NCI-H1930 (cell line): ENCODE measurements at places on chromosomes 3 and 15.

DNA sequence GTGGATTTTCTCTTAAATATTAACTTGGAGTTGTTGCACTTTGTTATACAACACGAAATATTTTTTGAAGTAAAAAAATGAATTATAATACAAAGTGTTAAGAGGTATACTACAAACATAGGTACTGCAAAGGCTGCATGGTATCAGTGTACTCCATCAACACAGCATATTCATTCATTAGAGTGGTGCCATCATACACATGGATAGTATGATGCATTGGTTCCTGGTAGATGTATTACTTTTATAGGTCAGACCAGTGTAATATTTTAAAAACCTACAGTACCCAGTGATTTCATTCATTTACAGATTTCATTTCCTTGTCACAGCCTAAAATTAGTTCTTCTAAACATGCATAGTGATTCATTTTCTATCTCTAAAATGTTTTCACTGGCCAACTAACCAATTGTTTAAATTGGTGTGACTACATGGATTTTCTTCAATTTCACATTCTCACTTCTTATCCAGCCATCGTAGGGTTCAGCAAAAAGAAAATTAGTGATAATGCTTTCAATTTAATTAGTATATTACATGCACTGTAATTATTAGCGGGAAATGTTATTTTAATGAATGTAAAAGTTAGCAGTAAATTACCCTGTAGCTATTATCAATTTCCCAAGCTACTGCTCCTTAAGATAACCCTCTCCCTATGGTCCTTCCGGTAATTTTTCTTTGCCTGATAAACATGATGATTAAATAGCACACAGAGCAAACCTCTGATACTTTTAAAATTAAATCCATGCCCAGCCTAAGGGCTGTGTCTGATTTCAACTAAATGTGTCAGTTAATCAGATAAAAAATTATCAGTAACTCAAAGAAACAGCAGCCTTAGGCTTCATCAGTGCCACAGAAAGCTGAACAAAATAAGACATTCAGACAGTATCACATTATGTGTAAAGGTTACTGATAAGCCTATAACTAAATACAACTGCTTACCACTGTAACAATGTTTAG, 68.4 kb downstream of the DPH6 start:
- DNase-seq: no peak

DNA sequence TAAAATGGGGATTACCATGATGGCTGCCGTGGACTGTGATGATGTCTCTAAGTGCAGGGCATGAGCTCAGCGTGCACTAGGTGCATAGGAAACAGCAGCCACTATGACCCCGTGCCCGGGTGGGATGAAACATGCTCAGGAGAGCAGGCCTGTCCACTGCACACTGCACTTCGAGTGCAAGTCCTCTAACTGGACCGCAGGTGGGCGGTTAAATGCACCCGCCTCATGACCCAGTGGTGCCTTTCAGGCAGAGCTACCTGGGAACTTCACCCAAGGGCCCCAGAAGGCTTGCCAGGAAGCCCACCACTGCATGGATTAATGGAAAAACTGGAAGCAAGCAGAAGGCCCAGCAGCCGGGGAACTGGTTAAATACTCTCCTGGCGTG, 34.0 kb downstream of the PRKCD start:
- DNase-seq: no peak

GRCh38 chr3:171419457-171419856, 40.7 kb downstream of the TNIK start:
- DNase-seq: no peak

- no peak for DNase-seq
These were observed 148.8 kb upstream of the NDN start for GRCh38 chr15:23835953-23836352.

DNA sequence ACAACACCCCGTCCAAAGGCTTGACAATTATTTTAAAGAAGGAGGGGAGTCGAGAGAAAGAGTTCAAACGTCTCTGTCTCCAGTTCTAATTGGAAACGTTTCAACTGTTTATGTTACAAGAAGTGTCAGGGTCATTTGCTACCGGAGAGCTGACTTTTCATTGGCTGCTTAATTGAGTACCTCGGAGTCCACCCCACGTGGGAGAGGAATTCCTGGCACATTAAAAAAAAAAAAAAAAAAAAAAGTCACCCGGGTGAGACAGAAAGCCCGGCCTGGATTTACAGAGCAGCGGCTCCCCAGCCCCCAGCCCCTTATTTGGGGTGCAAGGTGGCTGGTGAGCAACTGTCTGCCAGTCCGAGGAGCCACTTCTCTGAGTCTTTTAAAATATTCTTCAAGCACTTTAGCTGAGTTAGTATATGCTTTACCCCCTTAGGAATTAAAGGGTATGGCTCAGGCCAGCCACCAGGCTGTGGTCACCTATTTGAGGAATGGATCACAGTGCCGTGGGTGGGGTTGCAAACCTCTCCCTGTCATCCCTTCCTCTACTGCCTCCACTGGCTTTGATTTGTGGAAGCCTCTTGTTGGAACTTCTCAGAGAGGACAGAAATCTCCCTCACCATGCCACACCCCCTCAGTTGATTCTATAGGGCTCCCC, 3.9 kb upstream of the TLE3 start:
- no peak for DNase-seq
